ENCODE measurements at places on chromosomes 13 and 19. TPM values are rescaled to one million over a fixed set of nuclear protein-coding genes. Genes with fewer than 3 reads are reported as not detected.

FXYD7 gene
- 8.3 TPM for total RNA-seq

ZNF579 gene
- total RNA-seq = 3.6 TPM

ZNF724 gene
- 13.3 TPM for total RNA-seq

ITPKC gene
- 19.2 TPM for total RNA-seq

KLK14 gene
- total RNA-seq = not detected

ZNF878 gene
- 0.27 TPM for total RNA-seq

ERCC2 gene
- 19.9 TPM for total RNA-seq

HS6ST3 gene
- total RNA-seq = 5.2 TPM

CD22 gene
- 0.66 TPM for total RNA-seq

CFAP97D2 gene
- total RNA-seq = not detected

TMPRSS9 gene
- 1.0 TPM for total RNA-seq

ZNF560 gene
- not detected for total RNA-seq

FAAP24 gene
- total RNA-seq = 1.8 TPM

FAM216B gene
- 0.55 TPM for total RNA-seq

LIG4 gene
- 16.5 TPM for total RNA-seq

SLC7A10 gene
- total RNA-seq = 1.6 TPM

ZNF208 gene
- total RNA-seq = 34.3 TPM

TMEM238 gene
- 0.99 TPM for total RNA-seq

C1QTNF9B gene
- 0.88 TPM for total RNA-seq

ZNF492 gene
- 1.7 TPM for total RNA-seq

GSX1 gene
- not detected for total RNA-seq

HCST gene
- total RNA-seq = not detected

FUT6 gene
- total RNA-seq = 0.22 TPM

SHISA7 gene
- 1.5 TPM for total RNA-seq

NLRP4 gene
- not detected for total RNA-seq

PSG2 gene
- not detected for total RNA-seq

IQCN gene
- 3.1 TPM for total RNA-seq

NPAS1 gene
- 0.99 TPM for total RNA-seq

PTPRH gene
- total RNA-seq = 6.1 TPM

PIN1 gene
- total RNA-seq = 77.9 TPM

KCTD12 gene
- total RNA-seq = 197 TPM

SHC2 gene
- 22.5 TPM for total RNA-seq

LRRC63 gene
- total RNA-seq = 0.60 TPM

GIPR gene
- 0.11 TPM for total RNA-seq

CYP2A7 gene
- total RNA-seq = not detected

APOC1 gene
- 7.1 TPM for total RNA-seq

ZNF581 gene
- 9.7 TPM for total RNA-seq

IGLON5 gene
- 10.9 TPM for total RNA-seq

IGSF23 gene
- total RNA-seq = not detected

OR7C1 gene
- total RNA-seq = under 0.01 TPM

RNU6-9 gene
- total RNA-seq = not detected

FLT3LG gene
- total RNA-seq = 1.3 TPM

ADPRHL1 gene
- 7.3 TPM for total RNA-seq

KMT5C gene
- total RNA-seq = 40.3 TPM

PTGIR gene
- total RNA-seq = 2.5 TPM
